DMS153 (cell line): ENCODE measurements at places on chromosomes 11 and 22.
A peak's percentile ranks its signal among the peaks of the same experiment; 100 is the strongest.

DNA sequence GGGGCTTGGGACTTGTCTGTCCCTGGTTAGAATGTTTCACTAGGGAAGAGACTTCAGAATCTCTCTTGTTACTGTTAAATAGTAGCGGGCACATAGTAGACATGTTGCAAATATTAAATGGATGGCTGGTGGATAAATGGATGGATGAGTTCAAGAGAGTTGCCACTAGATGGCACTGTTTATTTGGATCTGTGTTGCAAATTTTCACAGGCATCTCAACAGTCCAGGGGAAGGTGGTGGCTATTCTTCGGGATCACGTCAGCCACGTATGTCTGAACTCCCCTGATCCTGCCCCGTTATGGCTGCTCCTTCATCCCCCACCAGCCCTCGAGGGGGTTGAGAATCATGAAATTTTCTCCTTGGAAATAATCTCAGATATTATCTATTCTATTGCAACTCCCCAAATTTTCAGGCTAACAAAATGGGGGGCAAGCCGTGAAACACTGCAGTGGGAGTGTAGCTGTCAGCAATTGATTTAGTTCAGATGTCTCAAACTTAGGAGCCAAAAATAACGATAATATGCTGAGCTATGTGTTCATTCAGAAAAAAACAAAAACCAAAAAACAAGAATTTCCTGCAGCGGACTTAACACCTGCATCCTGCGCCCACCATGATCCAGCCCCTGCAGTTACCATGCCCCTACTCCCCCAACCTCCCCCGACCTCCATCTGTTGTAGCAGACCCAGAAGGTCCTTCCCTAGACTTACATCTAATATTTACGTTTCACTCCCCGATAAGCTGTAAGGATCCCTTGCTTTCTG lies 29.1 kb upstream of the BIRC3 start:
- peak; percentile 37 for DNase-seq

DNA sequence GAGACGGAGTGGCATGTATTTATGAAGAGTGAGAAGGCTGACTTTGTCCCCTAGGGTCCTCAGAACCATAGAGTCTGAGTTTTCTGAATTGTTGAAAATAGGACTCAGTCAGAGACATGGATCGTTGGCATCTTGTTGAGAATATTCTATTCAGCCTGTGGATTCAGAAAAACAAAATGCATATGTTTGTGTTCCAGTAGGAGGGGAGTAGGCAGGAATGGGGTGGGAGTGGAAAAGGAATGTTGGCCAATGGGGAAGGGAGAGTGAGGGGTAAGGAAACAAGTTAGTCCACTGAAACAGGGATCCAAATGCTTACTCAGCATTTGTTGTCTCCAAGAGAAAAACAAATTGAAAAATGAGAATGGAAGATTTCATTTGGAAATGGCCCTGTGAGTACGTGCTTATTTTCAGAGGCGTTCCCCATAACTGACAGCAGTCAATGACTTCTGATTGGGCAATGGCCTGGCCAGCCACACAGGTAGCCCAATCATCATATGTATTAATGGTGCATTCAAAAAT lies 14.7 kb downstream of the BARX2 start:
- DNase-seq, result no peak

- DNase-seq, result peak; percentile 54
Measured at GRCh38 chr11:66231561-66231960, 36.9 kb upstream of the RAB1B start.

DNA sequence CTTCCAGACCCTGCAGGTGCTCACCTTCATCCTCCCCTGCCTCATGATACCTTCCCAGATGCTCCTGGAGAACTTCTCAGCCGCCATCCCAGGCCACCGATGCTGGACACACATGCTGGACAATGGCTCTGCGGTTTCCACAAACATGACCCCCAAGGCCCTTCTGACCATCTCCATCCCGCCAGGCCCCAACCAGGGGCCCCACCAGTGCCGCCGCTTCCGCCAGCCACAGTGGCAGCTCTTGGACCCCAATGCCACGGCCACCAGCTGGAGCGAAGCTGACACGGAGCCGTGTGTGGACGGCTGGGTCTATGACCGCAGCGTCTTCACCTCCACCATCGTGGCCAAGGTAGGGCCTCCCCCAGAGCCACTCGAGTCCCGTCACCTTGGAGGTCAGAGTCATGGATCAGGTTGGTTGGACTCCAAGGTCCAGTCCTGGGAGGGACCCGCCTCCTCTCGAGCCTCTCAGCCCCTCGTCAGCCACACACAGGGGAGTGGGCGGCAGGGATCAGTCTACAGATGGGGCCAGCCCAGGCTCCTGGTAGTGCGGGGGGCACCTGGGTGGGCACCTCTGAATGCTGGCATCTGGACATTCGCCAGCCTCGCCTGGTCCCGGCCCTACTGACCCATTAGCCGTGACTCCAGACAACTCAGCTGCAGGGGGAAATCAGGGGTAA lies 34.8 kb upstream of the SLC22A12 start:
- no peak for DNase-seq

DNA sequence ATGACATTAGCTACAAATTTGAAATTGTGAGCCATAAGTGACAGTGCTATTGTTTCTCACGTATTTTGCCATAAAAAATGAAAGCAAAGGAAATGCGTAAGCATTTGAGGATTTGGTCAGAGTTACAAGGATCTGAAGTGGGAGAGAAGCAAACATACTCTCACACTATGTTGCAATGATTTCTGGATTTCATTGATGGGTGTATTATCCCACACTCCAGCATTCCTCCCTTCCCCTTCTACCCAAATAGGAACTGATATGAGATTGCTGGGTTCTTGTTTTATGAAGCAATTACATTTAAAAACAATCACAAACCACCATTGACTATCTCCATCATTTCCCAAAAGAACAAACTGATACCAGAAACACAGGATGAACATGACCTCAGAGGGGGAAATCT lies 314.0 kb upstream of the CTSC start:
- DNase-seq, result no peak

DNA sequence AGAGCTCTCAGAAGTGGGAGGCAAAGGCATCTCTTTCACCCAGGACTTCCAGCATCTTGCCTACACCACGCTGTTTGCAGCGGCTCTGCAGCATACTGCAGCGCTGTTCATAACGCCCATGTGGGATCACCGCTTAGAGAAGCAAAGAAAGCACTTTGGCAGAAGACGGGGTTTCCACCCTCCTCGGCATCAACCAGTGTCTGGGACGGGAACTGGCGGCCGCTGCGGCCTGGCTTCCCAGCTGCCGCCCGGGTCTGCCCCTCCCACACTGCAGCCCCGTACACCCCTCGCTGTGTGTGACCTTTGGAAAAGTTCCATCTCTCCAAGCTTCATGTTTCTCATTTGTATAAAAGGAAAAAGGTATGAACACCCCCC lies 545 bp upstream of the TIRAP start:
- DNase-seq, result peak; percentile 16

DNA sequence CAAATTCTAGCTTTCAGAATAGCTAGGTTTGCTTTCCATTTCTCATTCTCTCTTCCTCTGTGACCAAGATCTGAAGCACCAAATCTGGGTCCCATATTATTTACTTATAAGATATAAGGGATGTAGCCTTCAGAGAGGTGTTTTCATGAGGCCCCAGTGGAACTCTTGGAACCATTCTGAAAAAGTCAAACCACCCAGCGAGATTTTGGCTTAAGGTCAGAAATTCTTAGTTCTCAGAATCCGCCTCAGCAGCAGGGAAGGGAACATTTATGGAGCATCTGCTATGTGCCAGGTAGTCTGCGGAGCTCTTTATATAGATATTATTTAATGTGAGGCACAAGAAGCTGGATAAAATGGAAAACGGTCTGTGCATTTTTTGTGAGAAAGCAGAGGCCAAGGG lies 6.3 kb downstream of the NAV2 start:
- DNase-seq, result no peak

GRCh38 chr22:31980628-31981027 lies 36.3 kb downstream of the YWHAH start:
- DNase-seq, result no peak

GRCh38 chr22:17492247-17492646 lies 71.1 kb upstream of the SLC25A18 start:
- DNase-seq, result no peak

GRCh38 chr11:103586756-103587155 lies 449.7 kb upstream of the DDI1 start:
- DNase-seq, result no peak

- no peak for DNase-seq
Measured at GRCh38 chr11:16863389-16863788, 124.9 kb downstream of the C11orf58 start.

DNA sequence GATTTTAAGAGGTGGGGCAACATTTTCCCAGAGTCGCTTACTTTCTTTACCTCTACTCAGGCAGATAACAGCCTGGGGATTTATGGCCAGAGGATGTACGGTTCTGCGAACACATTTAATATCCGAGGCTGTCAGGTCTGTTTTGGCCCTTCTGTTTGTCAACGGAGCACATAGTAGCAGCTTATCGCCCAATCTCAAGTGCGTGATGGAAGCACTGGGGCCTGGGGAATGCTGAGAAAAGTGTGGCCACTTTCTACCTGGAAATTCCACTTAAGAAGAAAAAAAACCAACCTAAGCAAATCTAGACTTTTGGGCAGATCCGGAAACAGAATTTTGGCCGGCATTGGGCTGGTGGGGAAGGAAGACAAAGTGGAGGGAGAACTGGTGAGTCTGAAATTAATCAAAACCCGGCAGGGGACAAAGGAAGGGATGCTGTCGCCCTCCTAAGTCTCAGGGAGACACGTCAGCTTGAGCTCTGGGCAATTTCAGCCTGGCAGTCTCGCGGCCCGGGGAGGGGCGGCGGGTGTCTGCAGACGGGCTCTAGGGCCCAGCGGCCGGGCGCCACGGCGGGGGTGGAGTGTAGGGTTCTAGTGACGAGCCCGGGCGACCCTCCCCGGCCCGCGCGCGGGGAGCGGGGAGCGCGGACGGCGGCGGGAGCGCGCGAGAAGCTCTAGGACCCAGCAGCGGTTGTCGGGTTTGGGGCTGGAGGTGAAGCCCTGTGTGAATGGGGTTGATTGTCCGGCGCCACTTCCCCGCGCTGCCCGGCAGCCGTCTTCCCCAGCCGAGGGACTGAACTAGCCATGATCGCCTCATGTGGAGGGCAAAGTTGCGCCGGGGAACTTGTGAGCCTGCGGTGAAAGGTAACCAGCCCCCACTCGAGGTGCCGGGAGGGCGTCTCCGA lies at the start of gene AMOTL1:
Gene AMOTL1, plus strand, starts transcription at position 656 of the 901 bp plus-strand sequence. Its CDS starts 156 bp downstream, at position 812.
- peak; percentile 81 for DNase-seq

- no peak for DNase-seq
Measured at GRCh38 chr11:19674836-19675235, 37.8 kb upstream of the NAV2 start.

- DNase-seq, result no peak
Measured at GRCh38 chr22:35308480-35309021, 8.9 kb downstream of the TOM1 start.

DNA sequence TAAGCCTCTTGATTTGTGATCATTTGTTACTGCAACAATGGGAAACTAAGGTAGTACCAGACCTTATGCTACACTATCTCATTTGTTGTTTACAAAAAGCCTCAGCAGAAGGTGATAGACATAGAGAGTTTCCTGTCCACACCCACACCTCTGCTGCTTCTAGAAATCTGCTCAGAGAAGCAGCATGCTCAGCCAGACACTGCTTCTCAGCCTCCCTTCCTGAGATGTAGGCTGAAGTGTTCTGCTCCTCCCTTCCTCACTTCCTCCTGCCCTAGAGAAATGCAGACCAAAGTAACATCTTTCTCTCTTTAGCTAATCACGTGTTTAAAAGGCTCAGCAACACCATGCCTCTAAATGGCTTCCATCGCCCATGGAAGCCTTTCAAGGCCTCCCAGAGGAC lies 88.4 kb downstream of the SLC1A2 start:
- no peak for DNase-seq

- no peak for DNase-seq
Measured at GRCh38 chr11:35121326-35121865, 17.6 kb upstream of the CD44 start.

- no peak for DNase-seq
Measured at GRCh38 chr11:36885154-36885553, 287.1 kb upstream of the RAG2 start.

DNA sequence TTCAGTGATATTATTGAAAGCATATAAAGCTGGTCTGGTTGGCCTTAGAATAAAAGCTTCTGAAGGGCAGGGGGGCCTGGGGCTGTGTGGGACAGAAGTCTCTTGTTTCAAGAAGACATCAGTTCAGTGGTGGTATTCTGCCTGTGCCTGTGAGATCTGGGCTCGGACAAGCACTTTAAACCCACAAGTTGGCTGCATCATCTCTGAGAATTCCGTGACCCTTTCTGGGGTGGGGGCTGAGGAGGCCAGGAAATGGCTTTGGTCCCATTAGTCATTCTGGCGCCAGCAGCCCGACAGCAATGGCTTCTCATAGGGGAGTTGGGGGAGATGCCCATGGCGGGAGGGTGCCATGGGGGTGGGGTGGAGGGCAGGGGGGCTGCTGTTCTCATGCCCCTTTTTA lies 104.1 kb downstream of the PKNOX2 start:
- no peak for DNase-seq

DNA sequence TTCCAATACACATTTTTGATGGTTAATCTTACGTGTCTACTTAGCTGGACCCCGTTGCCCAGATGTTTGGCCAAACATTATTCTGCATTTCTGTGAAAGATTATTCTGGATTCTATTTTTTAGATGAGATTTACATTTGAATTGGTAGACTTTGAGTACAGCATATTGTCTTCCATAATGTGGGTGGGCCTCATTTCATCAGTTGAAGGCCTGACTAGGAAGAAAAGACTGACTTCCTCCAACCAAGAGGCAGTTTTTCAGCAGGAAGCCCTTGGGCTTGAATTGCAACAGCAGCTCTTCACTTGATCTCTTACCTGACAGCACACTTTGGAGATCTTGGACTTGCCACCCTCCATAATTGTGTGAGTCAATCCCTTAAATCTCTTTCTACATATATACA lies 58.7 kb downstream of the FDX1 start:
- DNase-seq, result no peak

DNA sequence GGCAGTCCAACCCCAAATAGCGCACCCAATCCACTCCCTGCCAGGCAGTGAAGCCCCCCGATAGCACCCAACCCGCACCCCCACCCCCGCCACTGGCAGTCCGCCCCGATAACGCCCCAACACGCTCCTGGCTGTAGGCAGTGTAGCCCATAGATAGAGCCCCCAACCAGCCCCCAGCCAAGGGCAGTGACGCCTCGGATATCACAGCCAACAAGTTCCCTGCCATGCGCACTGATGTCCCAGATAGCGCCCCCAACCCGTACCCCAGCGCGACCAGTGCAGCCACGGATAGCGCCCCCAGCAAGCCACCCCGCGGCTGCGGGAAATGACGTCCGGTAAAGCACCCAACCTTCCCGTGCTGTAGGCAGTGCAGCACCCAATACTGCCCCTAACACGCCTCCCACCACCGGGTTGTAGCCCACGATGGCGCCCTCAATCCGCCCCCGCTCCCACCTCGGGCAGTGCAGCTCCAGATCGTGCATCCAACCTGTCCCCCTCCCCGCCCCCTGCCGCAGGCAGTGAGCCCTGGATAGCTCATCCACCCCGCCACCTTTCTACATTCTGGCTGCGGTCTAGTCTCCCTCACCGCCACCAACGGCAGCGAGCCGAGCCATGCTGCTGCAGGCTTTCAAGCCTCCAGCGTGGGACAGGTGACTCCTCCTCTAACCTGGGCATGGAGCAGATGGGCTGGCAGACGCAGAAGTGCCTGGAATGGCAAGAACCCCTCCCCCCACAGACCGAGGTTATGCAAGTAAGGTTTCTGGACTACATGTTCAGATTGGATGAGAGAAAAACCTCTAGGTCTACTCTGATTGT lies 625 bp downstream of the RFPL2 start:
- DNase-seq, result peak; percentile 65
